ENCODE measurements at places on chromosomes 2 and 18.

DNA sequence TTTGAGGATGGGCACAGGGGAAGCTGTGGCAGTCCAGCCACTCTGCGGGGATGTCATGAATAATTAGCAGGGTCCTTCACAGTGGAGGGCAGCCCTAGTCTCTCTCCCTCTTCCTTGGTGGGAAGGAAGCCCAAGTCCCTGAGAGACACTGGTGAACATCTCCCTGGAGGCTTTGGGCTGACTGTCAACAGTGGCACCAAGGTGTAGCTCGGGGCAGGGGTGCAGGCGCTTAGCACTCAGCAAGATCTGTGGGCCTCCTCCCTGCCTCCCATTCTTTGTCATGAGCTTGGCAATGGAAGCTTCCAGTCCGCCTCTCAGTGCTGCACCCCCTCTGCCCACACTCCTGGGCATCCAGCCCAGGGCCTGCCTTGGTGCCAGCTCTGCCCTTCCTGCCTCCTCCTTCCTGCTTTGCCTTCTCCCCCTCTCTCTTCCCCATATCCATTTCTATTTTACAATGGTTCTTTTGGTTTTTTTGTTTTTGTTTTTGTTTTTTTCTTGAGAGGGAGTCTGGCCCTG is 59.4 kb downstream of the STEAP3 start:
- no peak for DNase-seq

DNA sequence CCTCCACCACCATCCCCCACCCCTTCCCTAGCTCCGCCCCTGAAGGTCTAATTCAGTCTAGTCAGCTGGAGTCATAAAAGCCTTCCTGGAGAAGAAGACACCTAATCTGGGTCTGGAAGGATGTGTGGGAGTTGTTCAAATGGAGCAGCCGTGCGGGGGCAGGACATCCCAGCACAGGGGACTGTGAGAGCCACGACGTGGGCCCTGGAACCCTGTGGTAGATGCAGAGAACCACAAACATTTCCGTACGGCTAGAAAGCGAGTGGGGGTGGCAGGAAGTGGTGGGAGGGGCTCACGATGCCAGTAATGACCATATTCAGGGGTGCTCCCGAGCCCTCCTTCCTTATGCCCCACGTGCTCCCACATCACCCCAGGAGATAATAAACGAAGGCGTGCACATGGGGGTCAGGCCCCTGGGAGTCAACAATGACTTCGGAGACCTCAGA is 20.9 kb upstream of the COL6A3 start:
- peak; percentile 84 for DNase-seq

- peak; percentile 41 for DNase-seq
These were observed 84.6 kb downstream of the SMAD7 start for GRCh38 chr18:48866028-48866733.

DNA sequence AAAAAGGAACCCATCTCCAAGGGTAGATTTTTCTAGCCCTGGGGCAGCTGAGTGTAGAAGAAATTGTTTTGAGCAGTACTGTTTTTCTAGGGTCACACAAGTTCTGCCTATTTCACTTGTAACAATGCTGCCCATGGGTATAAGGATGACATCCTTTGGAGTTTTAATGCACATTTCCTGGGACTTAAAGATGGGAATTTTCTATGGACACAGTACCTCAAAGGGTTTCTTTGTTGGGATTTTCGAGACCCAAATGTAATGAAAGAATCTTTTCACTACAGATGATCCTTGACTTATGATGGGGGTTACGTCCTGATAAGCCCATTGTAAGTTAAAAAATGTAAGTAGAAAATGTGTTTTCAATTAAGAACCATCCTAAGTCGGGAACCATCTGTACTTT is 31.8 kb downstream of the CDC42EP3 start:
- no peak for DNase-seq

DNA sequence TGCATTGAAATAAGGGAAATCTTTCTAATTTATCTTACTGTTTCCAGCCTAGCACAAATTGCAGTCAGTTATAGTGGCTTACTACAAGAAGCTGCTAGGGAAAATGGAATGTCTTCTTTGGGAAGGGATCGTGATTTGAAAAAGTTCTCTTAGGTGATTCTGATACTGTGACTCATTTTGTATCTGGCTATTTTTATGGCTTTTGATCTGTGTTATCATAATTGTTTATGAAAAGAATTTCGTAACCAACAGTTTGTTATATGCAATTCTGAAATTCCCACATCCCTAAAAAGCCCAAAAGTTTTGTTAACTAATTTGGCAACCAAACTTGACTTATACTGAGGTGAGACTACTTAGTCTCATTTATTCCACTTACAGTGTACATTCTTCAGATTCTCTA is 12.4 kb downstream of the PTPN4 start:
- DNase-seq, result no peak

DNA sequence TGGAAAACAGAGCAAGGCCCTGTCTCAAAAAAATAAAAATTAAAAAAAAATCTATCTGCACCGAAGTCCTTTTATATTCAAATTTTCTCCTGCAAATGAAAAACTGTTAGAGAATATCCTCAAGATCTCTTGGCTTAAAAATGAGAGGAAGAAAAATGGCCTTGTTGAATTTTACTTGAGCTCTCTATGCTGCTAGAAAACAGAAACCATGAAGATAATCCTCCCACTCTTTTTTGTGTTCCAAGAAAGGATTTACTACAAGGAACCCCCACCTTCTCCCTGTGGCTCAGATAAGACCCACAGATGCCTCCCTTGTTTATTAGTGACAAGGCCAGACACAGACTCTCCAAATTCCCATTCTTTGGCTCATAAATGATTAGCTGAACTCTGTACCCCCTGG is 71.0 kb downstream of the SGPP2 start:
- no peak for DNase-seq

GRCh38 chr2:178484245-178485041 is 4.2 kb downstream of the PLEKHA3 start:
- no peak for DNase-seq
